ENCODE measurements at places on chromosomes 4 and X.

- no peak for DNase-seq
These were observed 136.7 kb downstream of the APBB2 start for GRCh38 chr4:41077628-41078027.

- DNase-seq, result no peak
These were observed 295.4 kb upstream of the KLF3 start for GRCh38 chr4:38368613-38369012.

DNA sequence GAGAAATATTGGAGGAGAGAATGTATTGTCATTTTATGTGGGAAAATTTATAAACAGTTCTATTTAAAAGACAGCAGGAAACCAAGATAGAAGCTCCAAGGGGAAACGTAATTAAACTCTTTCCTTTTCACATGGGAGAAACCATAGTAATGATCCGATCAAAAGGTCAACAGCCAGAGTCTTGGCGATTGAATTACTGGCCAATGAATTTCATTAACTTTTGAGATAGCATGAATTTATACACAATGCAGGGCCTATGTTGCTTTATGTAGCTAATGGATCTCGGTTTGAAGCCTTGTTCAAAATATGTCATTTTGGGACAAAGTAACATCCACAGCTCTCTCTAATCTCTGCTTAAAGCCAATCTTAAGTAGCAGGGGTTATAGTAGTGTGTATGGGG is 897.5 kb upstream of the NDST4 start:
- no peak for DNase-seq

DNA sequence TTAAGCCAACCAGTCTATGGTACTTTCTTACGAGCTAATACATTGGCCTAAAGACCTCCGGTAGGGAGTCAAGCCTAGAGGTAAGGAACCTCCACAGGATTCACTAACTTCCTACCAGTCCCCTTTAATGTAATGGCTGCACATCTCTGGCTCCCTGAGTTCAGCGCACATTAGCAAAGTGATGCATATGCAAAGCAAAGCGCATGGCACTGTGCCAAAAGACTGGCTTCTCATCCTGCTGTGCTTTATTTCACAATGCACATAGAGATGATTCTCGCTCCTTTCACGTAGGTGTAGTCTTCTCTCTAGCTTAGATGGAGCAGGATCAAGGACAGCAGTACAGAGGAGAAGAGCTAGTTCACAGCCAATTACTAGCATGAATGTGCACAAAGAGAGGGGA is 14.6 kb upstream of the CLTRN start:
- DNase-seq, result no peak

GRCh38 chr4:15855804-15856475 is 77.8 kb downstream of the CD38 start:
- DNase-seq, result no peak

DNA sequence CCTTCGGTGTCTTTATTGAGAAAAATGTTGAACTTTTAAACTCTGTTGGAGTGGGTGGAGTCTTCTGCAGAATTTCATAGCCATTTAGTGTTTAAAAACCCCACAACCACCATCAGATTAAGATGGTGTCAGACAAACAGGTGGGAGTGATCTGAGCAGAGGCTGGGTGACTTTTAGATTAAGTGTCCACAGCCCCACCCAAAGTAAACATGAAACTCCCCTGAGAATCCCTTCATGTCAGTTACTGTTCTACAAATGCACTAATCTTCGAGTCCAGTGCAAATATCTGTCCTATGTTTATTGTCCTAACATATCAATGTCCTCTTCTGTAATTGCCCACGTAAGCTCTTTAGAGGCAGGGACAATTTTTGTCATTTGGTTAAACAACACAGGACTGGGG is 175.6 kb upstream of the RBPJ start:
- DNase-seq, result no peak

DNA sequence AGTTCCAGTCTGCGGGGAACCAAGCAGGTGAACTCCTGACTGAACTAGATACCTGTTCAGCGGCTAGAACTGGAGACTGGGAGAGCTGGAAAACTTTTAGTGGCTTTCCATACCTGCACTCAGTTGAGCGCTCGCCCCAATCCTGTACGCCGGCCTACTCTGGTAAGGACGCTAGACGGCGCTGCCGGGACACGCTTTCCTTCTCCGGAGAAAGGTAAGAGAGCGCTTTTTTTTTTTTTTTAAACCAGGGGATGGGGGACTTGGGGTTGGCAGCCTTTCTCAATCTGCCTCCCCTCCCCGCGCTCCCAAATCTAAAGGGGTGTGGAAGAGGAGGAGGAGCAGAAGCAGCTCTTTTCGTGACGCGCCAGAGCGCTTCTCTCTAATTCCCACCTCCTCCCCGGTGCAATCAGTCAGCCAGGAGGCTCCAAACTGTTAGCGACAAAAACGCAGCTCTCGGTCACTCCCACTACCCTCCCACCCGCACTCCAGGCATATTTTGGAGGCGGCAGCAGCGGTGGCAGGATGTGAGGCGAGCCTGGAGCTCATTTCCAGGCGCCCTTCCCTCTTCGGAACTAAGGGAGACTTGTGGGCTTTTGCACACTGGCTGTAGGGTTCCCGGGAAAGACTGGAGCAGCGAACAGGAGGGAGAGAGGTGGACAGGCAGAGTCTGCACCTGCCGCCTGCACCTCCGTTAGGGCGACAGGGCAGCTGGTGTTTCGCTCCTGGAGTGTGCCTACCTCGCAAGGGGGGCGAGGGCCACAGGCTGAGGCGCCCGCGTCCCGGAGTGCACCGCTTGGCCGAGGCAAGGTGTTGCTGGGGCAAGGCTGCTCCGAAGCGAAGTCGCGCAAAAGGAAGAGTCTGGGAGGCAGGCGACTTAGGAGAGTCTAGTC is at the start of gene IL1RAPL2:
TSS of gene IL1RAPL2 (plus strand) at position 409 of the 890 bp plus-strand sequence.
- DNase-seq, result no peak

- no peak for DNase-seq
These were observed 66.8 kb downstream of the POLA1 start for GRCh38 chrX:24760363-24761000.

DNA sequence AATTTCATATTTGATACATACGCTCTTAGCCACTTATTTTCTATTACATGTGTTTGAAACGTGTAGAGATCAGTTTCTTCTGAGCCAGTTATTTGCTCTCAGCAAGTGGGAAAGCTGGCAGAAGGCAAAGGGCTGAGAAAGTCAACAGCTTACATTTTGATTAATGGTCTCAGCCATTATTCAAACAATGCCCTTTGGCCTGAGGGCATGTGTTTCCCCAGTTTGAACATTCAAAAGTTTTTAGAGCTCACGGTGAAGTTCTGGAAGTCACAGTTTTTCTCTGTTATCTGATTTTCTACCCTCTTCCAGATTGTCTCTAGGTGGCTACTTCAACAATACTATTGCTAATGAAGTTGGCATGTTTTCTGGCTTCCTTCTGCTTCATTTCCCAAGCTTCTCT is 591.8 kb upstream of the CPEB2 start:
- DNase-seq, result no peak

GRCh38 chr4:117692538-117692937 is 341.7 kb upstream of the NDST3 start:
- DNase-seq, result no peak

GRCh38 chr4:164293743-164294142 is 460.2 kb upstream of the SMIM31 start:
- no peak for DNase-seq

DNA sequence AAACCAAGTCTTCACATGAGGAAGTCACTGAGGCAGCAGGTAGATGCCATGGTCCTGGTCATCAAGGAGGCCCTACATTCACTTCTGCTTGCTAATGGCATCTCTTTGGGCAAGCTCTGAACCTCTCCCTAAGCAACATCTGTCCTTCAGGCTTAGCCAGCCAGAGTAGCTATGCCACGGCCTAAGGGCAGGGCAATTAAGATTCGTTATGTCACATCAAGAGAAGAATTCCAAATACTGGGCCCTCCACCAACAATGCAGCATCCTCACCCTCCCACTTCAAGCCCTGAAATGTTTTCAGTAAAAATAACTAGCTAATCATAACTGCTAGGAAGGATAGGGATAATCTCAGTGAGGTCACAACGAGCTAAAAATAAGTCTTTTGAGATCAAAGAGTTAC is 120.7 kb upstream of the HCCS start:
- DNase-seq, result no peak

DNA sequence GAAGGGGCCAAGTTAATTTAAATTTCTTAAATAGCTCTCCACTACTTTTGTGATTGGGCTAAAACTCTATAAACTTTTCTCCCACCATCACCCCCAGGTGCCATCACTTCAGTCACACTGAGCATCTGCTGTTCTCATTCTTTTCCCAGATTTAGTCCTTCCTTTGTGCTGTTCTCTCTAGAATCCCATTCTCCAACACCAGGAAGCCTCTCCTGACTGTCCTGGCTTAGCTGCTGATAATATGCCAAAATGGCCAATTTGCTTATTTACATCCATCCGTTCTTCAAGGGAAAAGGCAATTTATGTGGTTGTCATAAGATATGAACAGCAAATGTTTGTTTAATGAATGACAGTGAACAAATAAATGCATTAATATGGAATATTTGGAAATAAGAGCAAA is 44.1 kb downstream of the FGFBP1 start:
- no peak for DNase-seq

DNA sequence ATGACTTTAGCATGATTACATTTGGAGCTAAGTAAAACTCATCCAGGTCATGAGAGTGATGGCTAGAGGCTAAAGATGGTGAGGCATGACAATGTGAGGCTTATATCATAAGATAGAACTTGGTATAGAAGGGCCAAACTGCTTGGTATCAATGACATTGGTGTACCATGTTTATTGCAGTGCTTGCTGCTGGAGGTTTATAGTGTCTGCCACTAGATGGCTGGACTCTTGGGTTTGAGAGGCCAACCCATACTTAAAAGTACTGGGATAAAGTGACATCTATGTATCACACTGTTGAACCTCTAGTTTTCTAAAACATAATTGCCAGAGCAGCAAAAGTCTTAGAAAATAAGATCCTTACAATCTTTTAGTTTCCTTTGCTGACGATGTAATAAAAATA is 83.0 kb upstream of the TACR3 start:
- DNase-seq, result no peak

DNA sequence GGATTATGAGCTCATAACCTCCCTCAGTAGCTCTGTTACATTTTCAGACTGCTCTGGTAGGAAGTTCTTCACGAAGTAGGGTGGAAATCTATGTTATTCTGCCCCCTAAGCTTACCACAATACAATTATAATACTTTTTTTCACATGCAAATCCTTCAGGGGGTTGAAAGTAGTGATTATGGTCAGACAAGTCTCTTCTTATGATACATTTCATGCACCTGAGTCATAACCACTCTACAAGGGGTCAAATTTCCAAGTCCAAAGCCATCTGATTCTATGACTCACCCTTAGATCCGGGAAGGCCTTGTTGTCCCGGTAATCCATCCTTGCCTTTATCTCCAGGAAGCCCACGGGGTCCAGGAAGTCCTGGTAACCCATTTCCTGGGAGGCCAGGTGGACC is 95.2 kb downstream of the ATG4A start:
- no peak for DNase-seq

GRCh38 chr4:72022553-72022952 is 9.2 kb upstream of the NPFFR2 start:
- no peak for DNase-seq

- no peak for DNase-seq
These were observed 9.6 kb downstream of the BMP3 start for GRCh38 chr4:81040012-81040659.

- DNase-seq, result no peak
These were observed 2.2 kb downstream of the CLCN3 start for GRCh38 chr4:169622566-169622965.

GRCh38 chrX:105460376-105460775 is 239.9 kb upstream of the TEX13A start:
- DNase-seq, result no peak

DNA sequence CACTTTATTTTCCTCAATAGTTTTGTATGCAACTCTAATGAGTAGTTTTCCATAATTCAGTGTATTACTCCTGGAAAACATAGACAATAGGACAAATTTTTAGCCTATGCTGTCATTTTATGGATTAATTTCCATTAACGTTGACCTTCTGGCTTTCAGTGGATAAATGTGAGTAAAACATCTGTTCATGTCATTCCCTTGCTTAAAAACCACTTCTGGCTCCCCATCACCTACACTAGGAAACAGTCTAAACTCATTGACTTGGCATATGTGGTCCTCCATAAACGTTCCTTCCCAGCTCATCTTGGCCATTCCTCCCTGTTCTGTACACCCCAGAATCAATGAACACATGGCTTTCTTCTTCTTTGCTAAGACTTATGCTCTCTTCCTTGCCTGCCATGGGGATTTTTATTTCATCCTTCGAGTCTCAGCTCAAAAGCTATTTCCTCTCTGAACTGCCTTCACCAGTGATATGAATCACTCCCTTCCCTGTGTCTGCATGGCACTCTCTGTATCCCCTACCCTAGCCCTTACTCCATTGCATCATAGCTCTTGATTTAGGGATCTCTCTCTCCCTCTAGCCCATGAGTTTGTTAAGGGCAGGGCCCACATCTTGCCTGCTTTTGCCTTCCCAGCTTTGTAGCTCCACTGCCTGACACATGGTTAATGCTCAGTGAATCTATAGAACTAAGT is 34.8 kb downstream of the DOCK11 start:
- no peak for DNase-seq

DNA sequence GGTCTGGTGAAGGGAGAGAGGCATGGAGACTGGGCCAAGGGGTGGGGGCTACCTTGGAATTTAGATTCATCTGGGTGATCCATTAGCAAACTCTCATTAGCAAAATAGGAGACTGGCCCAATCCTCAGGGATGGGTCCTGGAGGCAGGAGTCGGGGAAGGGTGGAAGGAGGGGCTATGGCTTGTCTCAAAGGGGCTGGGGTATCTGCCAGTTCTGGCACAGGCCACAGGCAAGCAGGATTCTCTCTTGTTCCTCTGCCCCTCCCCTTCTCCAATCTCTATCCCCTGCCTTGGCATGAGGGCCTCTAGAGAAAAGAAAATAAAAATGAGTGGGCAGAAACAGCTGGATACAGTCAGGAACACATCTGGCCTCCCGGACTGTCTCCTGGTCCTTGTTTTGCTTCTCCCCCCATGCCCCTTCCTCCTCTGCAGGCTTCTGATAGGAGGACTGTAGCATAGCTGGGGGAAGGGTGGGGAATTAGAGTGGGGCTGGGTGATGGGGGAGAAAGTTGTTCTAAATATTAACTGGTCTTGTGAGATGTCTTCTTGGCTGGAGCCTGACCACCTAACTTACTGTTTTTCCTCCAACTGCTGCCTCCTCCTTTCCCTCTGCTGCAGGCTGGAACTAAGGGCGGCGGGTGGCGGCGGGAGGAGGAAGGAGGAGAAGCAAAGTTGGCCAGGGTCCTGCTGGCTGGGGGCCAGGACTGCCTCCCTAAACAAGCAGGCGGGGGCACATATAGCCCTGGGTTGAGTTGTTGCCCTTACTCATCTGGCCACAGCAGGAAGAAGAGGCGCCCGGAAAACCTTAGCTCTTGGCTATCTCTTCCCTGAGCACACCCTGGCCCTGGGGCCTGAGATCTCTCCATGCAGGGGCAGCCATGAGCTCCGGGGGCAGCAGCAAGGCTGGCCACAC is 53.3 kb upstream of the LAS1L start:
- no peak for DNase-seq
